ENCODE measurements at places on chromosomes 7 and 10.

DNA sequence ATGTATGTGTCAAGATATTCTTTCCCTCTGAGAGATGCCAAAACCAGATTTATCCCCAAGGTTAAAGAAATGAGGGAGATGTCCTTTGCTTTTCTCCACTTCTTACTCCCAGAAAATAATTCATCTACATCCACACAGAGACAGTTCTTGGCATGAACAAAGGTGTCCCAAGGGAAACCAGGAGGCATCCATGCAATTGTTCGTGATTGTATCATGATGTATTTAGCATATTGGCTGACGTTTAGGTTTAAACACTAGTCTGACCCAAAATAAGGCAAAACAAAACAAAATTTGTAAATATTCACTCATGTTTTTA, 223.9 kb downstream of the C7orf25 start:
- DNase-seq: no peak

DNA sequence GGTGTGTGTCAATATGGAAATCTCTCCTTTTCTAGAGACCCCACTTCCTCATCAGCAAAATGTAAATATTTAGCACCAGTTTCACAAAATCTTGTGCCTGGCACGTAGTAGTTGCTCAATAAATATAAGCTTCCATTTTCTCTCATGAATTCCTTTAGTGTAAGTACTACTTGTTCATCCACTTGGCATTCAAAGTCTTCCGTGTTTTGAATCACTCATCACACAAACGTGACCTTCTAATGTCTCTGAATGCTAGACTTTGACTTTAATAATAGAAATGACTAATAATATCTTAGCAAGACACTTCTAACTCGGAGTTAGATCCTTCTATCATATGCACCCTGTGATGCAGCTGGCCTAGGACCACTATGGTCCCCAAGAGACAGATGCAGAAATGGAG, 168.7 kb upstream of the ZNF32 start:
- DNase-seq: no peak

DNA sequence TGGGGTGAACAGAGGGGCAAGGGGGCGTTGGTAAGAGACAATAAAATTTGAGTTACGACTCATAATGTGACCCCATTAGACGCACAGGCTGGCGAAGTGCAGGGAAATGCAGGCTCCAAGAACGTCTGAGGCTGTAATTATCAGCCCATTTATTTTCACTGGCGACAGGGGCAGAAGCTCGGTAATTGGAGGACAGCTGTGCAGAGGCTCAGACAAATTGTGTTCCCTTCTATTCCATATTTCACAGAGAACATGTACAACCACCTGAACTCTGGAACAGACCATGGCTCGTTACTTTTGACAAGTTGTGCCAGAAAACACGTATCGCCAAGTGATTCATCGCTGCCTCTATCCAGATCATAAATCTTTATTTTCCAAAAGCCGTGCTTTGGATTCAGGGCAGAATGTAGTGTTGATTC, 137.3 kb upstream of the FRMD4A start:
- DNase-seq: no peak

DNA sequence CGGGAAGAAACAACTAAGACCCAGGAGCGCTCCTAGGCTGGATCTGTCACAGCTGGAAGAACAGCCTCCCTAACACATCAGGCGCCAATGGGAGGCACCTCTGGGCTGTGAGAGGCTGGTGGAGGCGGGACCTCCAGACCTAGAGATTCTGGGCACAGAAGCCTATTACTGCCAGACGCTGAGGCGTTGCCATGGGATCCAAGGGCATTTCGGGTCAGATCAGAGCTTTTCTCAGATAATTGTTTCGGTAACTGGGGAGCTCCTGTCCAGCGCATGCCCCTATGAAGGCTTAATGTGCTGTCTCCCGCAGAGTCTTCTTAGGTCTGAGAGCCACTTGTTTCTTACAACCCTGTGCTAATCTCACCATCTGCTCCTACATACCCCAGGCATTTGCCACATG, 339.2 kb downstream of the ZNF716 start:
- DNase-seq: no peak

- no peak for DNase-seq
These were observed 270.0 kb upstream of the PLXDC2 start for GRCh38 chr10:19546224-19546623.

DNA sequence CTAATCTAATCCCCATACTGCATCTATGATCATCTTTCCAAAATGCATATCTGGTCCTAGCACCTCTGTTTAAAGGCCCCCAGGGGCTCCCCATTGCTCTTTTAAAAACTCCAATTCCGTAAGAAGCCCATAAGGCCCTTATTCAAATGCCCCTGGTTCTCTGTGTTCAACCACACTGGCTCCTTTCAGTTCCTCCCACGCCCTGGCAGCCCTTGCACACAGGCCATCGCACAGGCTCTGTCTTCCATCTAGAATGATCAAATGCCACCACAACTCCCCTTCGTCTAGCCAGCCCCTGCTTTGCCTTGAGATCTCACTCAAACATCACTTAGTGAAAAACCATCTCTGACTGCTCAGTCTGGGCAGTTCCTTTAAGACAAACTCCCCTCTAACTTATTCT, 112.9 kb upstream of the LYZL2 start:
- DNase-seq: no peak

DNA sequence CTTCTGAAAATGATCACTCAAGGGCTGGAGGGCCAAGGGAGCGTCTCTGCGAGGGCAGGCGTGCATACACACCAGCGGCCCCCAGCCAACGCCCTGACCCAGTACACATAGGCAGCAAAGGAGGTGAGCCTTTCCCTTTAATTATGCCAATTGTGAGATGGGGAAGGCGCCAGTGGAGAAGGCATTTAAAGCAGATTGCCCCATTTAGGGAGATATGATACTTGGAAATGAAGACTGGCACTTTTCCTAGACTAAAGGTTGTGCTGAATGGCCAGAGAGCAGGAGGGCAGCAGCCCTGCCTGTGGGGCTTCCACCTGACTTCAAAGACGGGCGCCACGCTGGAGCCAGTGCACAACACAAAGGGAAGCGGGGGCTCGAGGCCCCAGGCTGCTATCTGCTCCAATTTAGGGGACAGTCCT, 24.1 kb downstream of the HIPK2 start:
- DNase-seq: no peak

DNA sequence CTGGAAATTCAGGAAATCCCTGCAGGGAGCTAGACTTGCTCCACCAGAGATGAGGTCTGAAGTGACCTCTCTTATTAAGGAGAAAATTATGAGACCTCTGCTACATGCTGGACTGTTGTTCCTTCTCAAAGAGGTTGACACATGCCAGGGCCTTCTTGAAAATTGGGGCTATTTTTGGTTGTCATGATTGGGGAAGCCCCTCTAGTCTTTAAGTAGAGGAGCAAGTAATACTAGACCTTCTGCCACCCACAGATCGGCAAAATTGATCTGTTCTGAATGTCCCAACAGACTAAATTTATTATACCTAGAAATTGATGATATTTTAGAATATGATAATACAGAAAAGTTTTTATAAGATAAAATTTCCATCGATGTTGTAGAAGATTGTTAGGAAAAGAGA, 160.8 kb upstream of the GRB10 start:
- DNase-seq: no peak

GRCh38 chr10:128480601-128481000, 354.4 kb upstream of the MKI67 start:
- no peak for DNase-seq

DNA sequence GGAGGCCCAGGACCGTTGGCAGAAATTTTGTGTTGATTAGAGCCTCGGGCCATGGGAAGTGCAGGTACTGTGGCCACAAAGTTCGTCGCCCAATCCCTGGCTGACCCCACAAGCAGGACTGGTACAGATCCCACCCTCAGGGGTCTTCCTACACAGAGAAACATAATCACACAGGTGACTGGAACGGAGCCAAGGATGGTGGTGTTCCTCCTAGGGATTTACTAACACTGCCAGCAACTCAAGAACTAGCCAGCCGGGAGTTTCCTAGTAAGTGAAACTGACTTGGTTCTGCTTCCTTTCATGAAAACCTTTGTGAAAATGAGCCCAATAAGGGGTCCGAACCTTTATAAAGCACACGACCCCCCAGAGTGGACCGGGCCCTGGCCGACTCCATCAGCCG, 5.7 kb downstream of the CUX1 start:
- no peak for DNase-seq

- DNase-seq: no peak
These were observed 206.3 kb upstream of the FZD8 start for GRCh38 chr10:35848412-35848811.

DNA sequence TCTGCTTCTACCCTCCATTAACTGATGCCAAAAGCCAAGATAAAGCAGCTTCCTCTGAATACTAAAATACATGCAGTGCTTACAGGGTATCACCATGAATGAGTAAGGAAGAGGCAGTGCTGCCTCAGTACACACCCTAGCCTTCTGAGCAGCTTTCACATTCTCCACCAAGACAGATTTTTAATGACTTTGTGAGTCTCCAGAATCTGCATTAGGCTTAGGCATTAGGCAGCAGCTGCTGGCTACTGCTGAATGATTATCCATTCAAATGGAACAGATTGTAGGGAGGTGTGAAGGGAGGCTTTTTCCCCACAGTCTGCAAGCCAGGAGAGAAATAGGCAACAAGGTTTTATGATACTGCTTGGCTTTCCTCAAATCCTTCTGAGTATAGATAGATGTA, 1226.7 kb upstream of the LRRN3 start:
- no peak for DNase-seq

- DNase-seq: peak; percentile 52
These were observed 11.8 kb upstream of the CAMK2G start for GRCh38 chr10:73886085-73886529.

- DNase-seq: no peak
These were observed 237.2 kb downstream of the SKAP2 start for GRCh38 chr7:26627221-26627620.

GRCh38 chr7:35799846-35800717, 775 bp upstream of the SEPTIN7 start:
- peak; percentile 76 for DNase-seq

DNA sequence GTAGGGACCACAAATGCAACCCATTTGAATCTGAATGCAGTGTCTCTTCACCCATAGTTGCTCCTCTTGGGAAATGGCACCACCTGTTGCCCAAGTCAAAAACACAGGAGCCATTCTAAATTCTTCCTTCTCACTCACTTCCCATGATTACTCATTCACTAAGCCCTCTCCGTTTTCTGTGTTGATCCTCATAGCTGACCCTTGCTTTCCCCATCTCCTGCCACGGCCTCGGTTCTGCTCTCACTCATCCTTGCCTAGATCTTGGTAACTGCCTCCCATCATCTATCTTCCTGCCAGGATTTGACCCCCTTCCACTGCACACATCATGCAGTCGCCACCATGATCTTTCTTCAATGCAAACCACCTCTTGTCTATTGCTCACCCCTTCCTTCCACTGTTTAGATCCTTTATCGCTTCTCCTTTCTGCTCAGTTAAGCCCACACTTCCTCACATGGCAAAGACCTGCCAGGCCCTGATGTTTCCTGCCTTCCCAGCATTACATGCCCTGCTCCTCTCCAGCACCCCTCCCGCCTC, 19.0 kb upstream of the CPN1 start:
- DNase-seq: no peak

DNA sequence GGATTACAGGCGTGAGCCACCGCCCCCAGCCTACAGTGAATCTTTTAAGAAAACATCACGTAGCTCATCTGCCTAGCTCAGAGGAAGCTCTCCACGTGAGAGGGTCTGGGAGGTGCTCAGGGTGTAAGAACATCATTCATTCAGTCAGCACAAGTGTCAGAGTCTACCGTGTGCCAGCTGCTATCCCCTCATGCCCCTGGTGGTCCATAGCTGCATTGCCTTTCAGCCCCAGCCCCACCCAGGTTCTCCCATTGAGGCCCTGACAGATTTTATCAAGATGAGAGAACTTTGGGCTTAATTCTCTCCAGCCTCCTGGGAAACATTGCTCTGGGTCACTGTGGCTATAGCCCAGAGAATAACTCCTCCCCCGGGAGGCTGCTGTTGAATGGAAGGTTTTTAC, 45.1 kb downstream of the ZNF503 start:
- DNase-seq: no peak

DNA sequence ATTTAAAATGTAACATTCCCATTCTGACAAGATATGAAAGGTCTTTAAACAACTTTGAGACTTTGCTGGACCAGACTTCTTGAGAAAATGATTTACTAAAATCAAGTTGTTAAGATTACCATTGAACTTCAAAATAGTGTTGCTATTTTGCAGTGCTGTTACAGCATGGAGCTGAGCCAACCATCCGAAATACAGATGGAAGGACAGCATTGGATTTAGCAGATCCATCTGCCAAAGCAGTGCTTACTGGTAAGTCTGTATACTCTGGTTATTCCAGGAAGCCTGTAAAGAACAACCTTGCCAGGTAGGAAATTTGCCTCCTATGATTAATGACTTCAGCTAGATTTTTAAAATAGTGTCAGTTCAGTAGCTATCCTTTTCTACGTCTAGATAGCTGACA, 18.8 kb downstream of the TNKS2 start:
- no peak for DNase-seq

DNA sequence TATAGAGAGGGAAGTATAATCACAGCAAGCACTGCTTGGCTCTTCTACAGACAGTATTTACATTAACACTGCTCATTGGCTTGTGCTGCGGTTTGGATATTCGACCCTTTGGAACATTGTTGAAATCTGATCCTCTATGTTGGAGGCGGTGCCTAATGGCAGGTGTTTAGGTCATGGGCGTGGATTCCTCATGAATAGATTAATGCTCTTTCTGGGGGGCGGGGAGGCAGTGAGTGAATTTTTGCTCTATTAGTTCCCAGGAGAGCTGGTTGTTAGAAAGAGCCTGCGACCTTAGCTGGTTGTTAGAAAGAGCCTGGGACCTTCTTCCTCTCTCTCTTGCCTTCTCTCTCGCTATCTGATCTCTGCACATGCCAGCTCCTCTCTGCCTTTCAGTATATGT, 77.3 kb upstream of the SVIL start:
- DNase-seq: no peak

DNA sequence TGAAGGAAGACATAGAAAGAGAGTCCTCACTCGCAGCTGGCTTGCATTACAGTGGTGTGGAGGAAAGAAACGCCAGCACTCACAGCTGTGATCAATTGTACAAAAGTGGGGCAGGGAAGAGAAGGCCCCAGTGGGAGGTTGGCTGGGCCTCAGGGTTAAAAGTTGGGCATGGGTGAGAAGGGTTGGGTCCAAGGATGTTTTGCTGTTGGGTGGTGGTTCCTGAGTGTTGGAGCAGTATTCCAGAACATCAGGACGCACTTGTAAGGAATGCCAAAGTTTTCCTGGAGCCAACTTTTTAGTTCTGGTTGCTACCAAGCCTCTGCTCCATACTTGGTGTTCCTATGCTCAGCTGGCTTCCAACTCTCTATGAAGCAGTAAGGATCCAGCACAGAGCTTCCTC, 55.4 kb upstream of the MKRN1 start:
- DNase-seq: no peak

Data from stimulated activated CD4-positive, alpha-beta T cell treated with anti-CD3 and anti-CD28 coated beads, Interleukin-12 subunit alpha, Interleukin-12 subunit beta, amount 100 ng/mL, for 4 hours (primary cell).